Pulmonary artery endothelial cell (primary cell): ENCODE measurements at places on chromosomes 12 and 14. TPM values are rescaled to one million over a fixed set of nuclear protein-coding genes. Genes with fewer than 3 reads are reported as not detected.
A peak's percentile ranks its signal among the peaks of the same experiment; 100 is the strongest.

Gene HHIPL1
- total RNA-seq: 2.2 and 4.3 TPM in 2 replicates

- no peak for DNase-seq
Observed at GRCh38 chr14:55303125-55303499, 31.9 kb downstream of the FBXO34 start.

DNA sequence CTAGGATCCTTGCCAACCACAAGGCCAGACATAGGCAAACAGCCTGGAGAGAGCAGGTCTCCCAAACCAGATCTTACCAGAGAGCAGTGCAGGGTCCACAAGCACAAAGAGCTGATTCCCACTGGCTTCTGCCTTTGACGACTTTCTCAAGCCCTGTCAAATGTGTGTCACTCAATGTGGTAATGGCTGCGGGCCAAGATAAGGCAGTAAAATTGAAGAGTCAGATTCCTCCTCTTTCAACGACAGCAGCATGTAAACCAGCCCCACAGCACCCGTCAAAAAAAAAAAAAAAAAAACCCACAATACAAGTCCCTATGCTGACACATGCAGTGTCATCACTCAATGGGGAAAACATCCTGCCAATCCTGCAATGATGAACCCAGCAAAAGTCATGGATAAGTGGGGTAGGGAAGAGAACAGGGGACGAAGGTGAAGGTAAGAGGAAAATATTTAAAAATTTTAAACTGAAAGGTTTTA, at the start of gene STON2:
Gene STON2 (minus strand): TSS at position 123 of the 477 bp plus-strand sequence. CDS start 1,942 bp downstream, outside the sequence.
- DNase-seq: no peak

DNA sequence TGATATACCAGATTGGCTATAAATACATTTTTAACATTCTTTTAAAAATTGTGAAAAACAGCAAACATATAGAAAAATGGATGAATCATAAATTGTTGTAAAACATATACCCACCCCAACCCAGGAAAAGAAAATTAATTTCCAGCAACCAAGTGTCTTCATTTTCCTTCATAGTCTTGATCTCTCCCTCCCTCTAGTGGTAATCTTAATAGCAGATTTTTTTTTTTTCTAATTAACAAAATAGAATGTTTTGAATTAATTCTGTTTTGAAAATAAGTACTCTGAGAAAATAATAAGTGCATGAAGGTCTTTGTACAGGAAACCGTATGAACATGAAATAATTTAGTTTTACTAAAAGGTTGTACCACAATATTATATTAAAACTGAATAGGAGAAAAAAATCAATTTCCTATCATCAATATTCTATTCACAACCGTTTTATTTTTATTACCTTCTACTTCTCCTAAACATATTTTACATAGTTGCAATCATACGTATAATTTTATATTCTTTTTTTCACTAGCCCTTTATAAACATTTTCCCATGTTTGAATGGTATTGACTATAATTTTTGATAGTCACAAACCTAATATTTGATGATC, 7.0 kb downstream of the ETNK1 start:
- DNase-seq: no peak

- no peak for DNase-seq
Observed at GRCh38 chr14:102994689-102995088, 62.7 kb downstream of the CDC42BPB start.

Gene KRT4
- not detected in 2 replicates for total RNA-seq

- DNase-seq: no peak
Observed at GRCh38 chr14:65444230-65444629, 31.7 kb downstream of the FUT8 start.

- DNase-seq: no peak
Observed at GRCh38 chr14:103273745-103274615, 60.1 kb upstream of the EIF5 start.

DNA sequence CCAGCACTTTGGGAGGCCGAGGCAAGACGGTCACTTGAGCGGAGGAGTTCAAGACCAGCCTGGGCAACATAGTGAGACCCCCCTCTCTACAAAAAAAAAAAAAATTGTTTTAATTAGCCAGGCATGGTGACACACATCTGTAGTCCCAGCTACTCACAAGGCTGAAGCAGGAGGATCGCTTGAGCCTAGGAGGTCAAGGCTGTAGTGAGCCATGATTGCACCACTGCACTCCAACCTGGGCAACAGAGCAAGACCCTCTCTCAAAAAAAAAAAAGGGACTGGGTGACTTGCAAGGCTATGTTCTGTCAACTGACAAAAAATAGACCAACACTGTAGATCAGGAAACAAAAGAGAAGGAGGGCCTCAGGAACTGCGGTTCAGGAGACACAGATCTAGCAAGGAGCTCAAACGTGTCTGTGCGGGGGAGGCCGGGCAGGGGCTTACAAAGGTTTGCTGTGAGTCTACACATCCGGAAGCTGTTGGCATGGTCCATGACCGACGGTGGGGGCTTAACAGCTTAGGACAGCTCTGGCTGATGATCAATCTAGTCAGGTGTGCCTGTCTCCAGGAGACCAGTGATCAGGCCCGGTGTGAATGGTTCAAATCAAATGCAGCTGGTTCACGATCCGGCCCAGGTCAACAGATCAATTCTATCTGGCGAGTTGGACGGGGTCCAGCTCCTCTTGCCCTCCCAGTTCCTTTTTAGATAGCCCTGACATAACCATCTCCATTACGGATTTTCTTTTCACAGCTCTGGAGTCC, 31.7 kb upstream of the INF2 start:
- DNase-seq: no peak

- DNase-seq: peak; percentile 10
Observed at GRCh38 chr12:68611094-68611805, 551 bp downstream of the RAP1B start.

GRCh38 chr14:100629098-100629497, 41.9 kb upstream of the BEGAIN start:
- no peak for DNase-seq

GRCh38 chr14:81221579-81222102, 882 bp upstream of the GTF2A1 start:
- no peak for DNase-seq
